ENCODE measurements at places on chromosomes 6 and 20. TPM values are rescaled to one million over a fixed set of nuclear protein-coding genes. Genes with fewer than 3 reads are reported as not detected.

The LKAAEAR1 gene
- 0.41 TPM for total RNA-seq

The LRP11 gene
- total RNA-seq, result 25.7 TPM

The XKR7 gene
- total RNA-seq, result not detected

The DUSP15 gene
- total RNA-seq, result 5.7 TPM

The GTF3C6 gene
- total RNA-seq, result 80.5 TPM

The DSP gene
- 198 TPM for total RNA-seq

The CD24 gene
- total RNA-seq, result 0.47 TPM

The CAGE1 gene
- not detected for total RNA-seq

The COL11A2 gene
- 1.3 TPM for total RNA-seq

The THBD gene
- total RNA-seq, result 20.6 TPM

The JAG1 gene
- 32.4 TPM for total RNA-seq

The CRISP3 gene
- not detected for total RNA-seq

The DAAM2 gene
- total RNA-seq, result 15.8 TPM

The RAD21L1 gene
- not detected for total RNA-seq

The WFDC10B gene
- total RNA-seq, result not detected

The FAM209A gene
- not detected for total RNA-seq

The PNLDC1 gene
- total RNA-seq, result 0.47 TPM

The TXLNB gene
- 60.4 TPM for total RNA-seq

The ZSCAN16 gene
- 2.4 TPM for total RNA-seq

The ACSS1 gene
- 27.9 TPM for total RNA-seq

The ADGRF5 gene
- total RNA-seq, result 56.9 TPM

The HCK gene
- total RNA-seq, result 11.1 TPM

The SLC25A27 gene
- total RNA-seq, result 7.8 TPM

The EEF1A2 gene
- total RNA-seq, result 656 TPM

The PSMB9 gene
- 18.6 TPM for total RNA-seq

The RSPH9 gene
- total RNA-seq, result 0.21 TPM

The CDYL gene
- total RNA-seq, result 31.2 TPM

The HLA-DQA2 gene
- total RNA-seq, result 3.5 TPM

The RWDD1 gene
- 61.5 TPM for total RNA-seq

The PNISR gene
- total RNA-seq, result 57.3 TPM

The SYNGAP1 gene
- 9.0 TPM for total RNA-seq

The OR2J3 gene
- total RNA-seq, result not detected

The UNC5CL gene
- 0.86 TPM for total RNA-seq

The HLA-DQB2 gene
- 1.3 TPM for total RNA-seq

The LTB gene
- 0.84 TPM for total RNA-seq

The OPRM1 gene
- not detected for total RNA-seq

The RGS17 gene
- 0.37 TPM for total RNA-seq

The SEMG1 gene
- not detected for total RNA-seq

The IL17F gene
- not detected for total RNA-seq

The PRRT1 gene
- 0.77 TPM for total RNA-seq

Data from left cardiac atrium (tissue), 4 donors.